D341Med (cell line): ENCODE measurements at places on chromosomes 5 and 9.

GRCh38 chr9:115415450-115415849 is 297.5 kb upstream of the TNC start:
- no peak for DNase-seq

- DNase-seq: peak; percentile 84
Observed at GRCh38 chr9:132609184-132609583, 26.8 kb downstream of the BARHL1 start.

DNA sequence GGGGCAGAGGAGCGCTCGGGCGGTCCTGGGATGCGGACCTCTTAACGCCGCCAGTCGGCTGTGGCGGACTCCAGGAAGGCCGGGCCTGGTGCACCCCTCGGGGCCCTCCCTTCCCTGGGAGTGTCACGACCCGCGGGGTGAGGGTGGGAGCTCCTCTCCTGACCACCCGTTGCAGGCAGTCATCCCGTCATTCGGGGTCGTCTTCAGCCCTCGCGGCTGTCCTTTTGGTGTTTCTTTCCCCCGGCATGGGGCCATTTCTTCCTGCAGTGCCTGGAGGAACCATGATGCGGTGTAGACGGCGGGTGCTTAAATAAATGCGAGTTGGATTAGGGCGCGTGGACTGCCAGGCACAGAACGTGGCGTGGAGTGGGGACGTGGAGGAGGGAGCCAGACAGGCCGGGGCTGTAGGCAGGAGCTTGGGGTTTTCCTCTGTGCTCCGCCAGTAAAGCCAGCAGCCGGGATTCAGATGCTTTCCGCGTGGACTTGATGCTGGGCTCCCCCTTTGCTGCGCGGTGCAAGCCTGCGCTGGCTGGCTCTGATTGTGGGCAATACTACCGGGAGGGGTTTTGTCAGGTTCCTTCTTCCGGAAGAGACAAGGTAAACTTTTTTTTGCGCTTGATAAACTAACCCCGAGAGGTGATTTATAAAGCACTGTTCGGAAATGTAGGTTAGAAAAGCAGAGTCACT is 868 bp downstream of the KDM4C start:
- peak; percentile 64 for DNase-seq

DNA sequence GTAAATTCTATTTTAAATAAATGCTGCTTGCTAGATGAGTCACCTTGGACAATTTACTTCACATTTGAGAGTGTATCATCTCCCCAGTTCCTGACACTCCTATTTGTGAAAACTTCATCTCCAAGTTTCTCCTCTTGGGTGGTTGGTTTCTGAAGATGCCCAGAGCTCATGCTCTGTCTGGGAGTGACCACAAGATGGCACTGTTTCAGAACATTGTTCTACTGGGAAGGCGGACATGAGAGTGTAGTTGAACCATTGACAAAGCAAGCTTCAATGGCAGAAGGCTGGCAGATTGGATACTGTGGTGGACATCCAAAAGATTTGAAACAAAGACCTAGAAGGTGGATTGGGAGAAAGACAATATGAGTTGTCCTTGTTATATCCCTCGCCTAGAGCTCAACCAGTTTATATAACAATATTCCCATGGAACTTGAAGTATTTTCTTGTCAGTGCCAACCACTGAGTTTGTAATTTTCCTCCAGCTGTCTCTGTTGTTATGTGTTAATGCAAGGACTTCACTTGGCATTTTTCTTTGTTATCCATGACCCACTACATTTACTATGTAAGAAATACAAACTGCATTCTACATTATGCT is 234.3 kb upstream of the ANKH start:
- DNase-seq: peak; percentile 55

GRCh38 chr9:14372437-14373335 is 58.7 kb upstream of the NFIB start:
- no peak for DNase-seq

DNA sequence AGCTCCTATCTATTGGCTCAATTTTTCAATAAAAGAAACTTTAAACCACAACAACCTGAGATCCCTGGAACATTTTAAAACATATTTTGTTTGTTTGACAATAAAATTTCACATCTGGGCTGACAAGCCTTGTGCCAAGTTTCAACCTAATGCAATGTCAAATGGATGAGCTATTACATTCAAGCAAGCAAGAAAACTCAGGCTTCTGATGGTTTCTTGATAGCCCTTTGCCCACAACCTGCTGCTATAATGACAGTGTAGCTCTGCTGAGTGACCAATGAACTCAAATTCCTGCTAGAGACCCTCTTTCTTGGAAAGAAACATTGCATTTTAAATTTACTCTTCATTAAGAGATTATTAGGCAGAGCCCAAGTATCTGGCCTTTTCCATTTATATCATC is 472.9 kb downstream of the ARHGEF28 start:
- no peak for DNase-seq

DNA sequence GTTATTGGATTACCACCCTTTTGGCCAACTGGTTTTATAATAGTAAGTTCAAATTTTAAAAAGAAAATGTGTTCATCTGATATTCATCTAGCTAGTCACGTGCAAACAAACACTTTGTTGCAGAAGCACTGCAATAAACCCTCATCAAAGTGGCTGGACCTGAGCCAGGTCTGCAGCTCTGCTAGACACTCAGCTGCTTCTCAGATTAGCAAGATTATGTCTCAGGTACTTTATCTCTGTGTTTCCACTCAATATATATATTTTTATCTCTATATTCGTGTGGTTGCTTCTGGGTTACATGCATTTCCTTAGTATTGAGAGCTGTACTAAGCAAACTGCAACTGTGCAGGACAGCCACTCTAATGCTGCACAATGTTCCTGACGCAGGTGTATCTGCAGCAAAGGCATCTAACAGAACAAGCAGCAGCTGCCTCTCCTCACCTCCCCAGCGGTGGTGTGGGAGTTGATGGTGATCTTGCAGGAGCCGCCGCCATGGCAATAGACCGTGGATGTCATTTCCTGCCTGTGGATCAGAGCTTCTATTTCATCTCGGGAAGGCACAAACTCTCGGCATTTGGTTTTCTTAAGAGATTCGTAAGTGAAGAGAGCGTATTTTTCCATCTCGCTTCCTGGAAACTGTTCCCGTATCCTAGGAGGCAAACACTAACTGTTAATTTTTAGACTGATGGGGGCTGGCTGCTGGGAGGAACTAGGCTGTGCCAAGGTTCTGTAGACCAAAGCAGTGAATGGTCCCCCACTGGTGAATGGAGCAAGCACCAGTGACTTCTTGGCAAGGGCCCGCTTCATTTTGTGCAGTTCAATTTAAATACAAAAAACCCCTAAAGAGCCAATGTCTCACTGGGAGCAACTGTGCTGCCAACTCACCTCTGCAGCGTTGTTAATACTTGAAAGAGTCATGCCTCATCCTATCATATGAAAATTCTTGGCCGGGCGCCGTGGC is 56.7 kb upstream of the RETREG1 start:
- no peak for DNase-seq

GRCh38 chr9:130518943-130519799 is 60.2 kb upstream of the FUBP3 start:
- no peak for DNase-seq

- no peak for DNase-seq
Observed at GRCh38 chr5:69213513-69214215, 21.0 kb upstream of the CDK7 start.

GRCh38 chr9:125538092-125538473 is 168.9 kb downstream of the MAPKAP1 start:
- DNase-seq: no peak

- peak; percentile 40 for DNase-seq
Observed at GRCh38 chr5:161535762-161536161, 10.8 kb downstream of the GABRB2 start.

DNA sequence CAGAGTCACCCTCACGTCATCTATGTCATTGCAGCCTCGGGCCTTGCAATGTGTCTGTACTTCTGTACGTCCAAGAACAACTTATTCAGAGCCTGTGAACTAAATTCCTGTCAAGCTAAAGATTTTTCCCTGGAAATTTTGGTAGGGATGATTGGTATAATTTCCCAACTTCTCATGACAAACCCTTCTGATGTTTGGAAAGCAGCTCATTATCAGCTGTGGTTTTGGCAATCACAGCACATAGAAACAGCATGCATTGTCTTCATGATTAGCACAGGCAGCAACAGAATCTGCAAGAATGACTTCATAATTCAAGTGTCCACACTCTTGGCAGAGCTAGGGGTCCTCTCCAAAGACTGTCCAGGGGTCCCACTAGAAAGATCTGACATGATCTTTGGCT is 49.5 kb downstream of the APBA1 start:
- DNase-seq: no peak

GRCh38 chr5:107969847-107970246 is 299.1 kb upstream of the EFNA5 start:
- no peak for DNase-seq

DNA sequence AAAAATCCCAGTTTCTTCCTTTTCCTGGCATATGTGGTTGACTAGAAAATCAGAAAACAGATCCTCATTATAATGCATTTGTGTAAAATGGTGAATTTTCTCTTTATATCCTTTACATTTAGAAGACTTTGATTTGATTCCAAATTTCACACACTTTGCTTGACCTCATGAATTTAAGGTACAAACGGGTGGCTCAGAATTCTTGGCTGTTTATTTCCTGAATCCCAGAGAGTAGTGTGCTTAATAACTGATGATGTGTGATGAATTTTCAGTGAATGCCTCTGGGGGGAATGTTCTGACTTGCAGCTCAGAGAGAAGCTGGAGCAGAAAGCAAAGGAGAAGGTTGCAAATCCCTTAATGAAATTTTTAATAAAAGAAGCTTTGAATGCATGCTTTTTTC is 126.8 kb downstream of the SPATA31D1 start:
- DNase-seq: no peak

DNA sequence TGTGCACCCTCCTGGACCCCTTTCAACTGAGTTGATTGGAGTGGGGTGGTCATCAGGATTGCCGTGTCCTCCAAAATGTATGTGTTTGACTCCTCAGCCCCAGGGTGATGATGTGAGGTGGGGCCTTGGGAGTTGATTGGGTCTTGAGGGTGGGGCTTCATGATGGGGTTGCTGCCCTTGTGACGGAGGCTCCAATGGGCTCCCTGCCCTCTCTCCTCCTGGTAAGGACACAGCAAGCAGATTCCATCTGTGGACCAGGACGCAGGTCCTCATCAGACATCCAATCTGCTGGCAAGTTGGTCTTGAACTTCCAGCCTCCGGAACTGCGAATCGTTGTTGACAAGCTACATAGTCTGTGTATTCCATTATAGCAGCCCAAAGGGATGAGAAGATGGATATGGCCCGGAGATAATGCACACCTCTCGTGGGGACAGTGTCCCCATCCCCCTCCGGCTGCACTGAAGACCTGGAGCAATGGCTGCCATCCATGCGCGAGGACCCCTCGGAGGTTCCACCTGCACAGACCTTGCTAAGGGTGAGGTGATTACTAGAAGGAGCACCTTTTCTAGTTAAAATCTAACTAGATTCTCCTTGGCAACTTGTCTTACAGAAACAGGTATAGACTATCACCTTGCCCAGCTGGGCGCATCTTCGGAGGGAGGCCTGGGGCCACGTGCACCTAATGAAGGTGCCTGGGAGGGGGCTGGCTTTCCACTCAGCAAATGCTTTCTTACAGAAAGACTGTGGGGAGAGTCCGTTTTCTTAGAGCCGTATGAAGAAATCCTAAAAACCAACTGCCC is 75.7 kb upstream of the IRX4 start:
- DNase-seq: no peak

GRCh38 chr9:86637515-86637914 is 283.3 kb upstream of the TUT7 start:
- no peak for DNase-seq

GRCh38 chr5:79663212-79663611 is 26.4 kb upstream of the CMYA5 start:
- no peak for DNase-seq

DNA sequence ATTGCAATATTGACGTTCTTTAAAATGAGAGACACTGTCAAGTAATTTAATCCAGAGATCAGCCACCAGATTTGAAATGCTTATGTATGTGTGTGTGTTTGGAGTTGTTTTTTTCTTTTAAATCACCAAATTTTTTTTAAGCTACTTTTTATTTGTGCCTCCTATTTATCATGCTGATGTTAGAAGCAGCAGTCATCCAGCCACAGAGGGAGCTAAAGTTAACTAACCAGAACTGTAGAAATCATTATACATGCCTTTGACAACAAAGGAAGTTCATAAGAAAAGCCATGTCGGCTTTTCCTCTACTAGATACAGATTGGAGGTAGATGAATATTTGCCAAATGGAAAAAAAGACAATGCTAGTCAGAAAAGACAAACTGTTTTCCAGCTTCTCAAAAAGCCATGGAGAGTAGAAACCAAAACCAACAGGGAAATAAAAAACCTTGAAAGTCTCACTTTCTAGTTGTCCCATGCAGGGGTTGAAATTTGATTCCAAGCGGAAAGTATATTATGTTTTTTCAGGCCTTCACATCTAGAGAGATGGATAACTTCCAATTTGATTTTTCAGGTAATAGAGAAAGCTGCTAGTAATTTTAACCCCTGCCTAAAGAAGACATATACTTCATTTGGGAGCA is 4.5 kb downstream of the PURA start:
- no peak for DNase-seq

DNA sequence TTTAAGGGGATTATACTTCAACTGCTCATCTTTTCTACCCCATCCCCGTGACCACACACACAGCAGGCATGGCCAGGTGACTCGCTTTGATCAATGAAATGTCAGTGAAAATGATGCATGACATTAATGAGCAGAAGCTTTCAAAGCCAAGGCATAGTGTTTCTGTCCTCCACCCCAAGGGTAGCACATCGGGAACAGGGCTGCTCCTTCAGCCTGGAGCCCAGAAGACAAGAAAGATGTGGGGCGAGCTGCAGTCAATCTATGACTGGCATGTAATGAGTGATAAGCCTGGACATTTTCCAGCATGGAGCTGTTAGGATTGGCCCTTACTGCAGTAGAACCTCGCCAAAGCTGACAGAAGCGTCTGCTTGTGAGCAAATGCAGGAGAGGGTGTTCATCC is 122.6 kb upstream of the IRX2 start:
- no peak for DNase-seq

DNA sequence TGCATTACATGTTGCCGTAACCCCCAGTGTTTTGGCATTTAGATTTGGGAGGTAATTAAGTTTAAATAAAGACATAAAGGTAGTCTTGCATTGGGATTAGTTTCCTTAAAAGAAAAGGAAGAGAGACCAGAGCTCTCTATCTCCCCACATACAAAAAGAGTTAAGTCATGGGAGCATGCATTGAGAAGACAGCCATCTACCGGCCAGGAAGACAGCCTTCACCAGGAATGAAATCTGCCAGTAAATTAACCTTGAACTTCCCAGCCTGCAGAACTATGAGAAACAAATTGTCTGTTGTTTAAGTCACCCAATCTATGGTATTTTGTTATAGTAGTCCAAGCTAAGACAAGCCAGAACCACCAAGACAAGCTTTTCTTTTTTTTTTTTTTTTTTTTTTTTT is 567.0 kb upstream of the CDH18 start:
- DNase-seq: no peak

- no peak for DNase-seq
Observed at GRCh38 chr5:135195270-135195608, 161.2 kb upstream of the PITX1 start.

- no peak for DNase-seq
Observed at GRCh38 chr5:147557876-147558745, 48.2 kb upstream of the DPYSL3 start.
